ENCODE measurements at places on chromosomes 1 and 21.
A peak's percentile ranks its signal among the peaks of the same experiment; 100 is the strongest.

DNA sequence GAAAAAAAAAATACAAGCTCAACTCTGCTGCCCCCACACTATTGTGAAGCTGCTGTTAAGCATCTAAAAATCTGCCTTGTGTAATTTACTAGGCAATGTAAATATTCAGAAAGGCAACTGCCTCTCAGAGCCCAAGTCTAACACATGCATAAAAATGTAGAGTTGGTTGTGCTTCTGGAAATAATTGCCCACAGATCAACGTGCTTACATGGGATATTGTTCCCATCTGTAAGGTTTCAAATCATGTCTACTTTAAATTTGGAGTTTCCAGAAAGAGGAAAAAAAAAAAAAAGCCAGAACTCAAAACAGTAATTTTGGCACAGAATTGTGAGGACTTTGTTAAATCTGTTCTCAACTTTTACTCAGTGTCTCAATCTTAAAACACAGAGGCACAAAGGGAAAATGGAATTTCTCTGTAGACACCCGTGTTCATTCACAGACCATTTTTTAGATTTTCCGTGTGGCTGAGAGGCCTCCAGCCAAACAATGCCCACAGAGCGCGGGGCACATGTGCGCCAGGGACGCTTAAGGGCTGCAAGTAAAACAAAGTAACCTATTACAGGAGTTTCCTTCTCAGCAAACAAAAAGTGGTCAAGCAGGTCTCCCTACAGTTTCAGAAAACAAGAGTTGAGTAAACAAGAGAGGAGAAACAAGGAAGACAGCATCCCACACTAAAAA is 115.5 kb downstream of the RERE start:
- DNase-seq: peak; percentile 58

DNA sequence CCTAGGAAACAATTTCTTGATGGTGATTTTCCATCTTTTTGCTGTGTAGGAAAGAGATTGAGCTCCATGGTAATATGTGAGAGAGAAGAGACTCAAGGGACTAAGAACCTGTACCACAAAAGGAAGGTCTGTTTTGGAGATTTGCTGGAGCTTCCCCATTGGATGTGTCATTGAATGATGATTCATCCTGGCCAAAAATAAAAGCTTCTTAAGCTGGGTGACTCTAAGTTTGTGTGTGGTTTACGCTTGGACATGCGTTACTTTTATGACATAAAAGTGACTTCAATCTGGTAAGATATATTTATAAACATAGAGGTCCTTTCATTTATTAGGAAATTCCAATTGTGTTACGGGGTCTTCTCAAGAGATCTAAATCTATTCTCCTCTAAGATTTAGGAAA is 17.4 kb upstream of the IL19 start:
- DNase-seq: no peak

DNA sequence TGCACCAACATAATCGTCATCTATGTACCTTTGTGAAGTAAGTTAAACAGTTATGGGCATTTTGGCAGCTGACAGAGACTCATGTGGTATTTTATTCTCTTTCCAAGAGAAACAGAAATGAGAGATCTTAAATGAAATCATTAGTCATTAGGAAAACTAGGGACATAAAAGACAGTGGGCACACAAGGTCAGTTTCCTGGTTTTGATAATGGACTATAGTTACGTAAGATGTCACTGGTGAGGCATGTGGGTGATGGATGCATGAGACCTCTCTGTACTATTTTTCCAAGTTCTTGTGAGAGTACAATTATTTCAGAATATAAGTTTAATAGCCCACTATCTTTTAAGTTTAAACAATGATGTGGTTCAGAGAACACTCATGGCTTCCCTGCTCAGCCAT is 216.9 kb downstream of the APP start:
- DNase-seq: no peak

GRCh38 chr1:214637722-214638458 is 34.9 kb downstream of the CENPF start:
- DNase-seq: no peak
